Ureter (tissue), 1 donor: ENCODE measurements at places on chromosomes 13 and 19. TPM values are rescaled to one million over a fixed set of nuclear protein-coding genes. Genes with fewer than 3 reads are reported as not detected.
A peak's percentile ranks its signal among the peaks of the same experiment; 100 is the strongest.

CGB1 gene
- not detected for total RNA-seq

SLC10A2 gene
- total RNA-seq: not detected

ZNF729 gene
- not detected for total RNA-seq

DNA sequence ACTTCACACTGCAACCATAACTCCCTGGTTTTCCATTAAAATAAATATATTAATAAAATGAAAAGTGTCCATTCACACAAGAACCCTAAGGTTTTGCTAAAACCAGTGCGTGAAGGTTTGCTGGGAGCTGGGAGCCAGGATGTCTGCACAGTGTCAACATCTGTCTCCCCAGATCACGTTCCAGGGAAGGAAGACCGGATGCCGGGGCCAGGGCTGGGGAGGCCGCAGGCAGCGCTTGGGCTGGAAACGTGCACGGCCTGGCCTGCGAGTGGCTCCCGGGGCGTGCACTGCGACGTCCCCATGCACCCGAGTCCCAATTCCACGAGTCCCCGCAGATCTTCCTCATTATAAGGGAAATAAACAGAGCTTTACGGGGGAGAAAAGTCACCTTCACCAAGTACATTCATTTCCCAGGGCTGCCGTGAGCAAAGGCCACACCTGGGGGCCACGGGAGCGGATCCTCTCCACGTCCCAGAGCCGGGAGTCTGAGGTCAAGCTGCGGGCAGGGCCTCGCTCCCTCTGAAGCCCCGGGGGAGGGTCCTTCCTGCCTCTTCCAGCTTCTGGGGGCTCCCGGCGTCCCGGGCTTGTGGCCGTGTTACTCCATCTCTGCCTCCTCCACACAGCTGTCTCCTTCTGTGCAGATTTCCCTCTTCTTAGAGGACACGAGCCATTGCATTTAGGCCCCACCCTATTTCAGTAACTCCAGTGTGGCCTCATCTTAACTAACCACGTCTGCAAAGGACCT lies 12.8 kb downstream of the SHC2 start:
- DNase-seq: no peak

DPF1 gene
- total RNA-seq: not detected

FGF21 gene
- total RNA-seq: not detected

LAIR1 gene
- 16.1 TPM for total RNA-seq

GRCh38 chr19:16585808-16586476 lies 13.7 kb upstream of the SLC35E1 start:
- no peak for DNase-seq

GRCh38 chr19:19385896-19386869 lies 19.3 kb upstream of the GATAD2A start:
- peak; percentile 63 for DNase-seq

DNA sequence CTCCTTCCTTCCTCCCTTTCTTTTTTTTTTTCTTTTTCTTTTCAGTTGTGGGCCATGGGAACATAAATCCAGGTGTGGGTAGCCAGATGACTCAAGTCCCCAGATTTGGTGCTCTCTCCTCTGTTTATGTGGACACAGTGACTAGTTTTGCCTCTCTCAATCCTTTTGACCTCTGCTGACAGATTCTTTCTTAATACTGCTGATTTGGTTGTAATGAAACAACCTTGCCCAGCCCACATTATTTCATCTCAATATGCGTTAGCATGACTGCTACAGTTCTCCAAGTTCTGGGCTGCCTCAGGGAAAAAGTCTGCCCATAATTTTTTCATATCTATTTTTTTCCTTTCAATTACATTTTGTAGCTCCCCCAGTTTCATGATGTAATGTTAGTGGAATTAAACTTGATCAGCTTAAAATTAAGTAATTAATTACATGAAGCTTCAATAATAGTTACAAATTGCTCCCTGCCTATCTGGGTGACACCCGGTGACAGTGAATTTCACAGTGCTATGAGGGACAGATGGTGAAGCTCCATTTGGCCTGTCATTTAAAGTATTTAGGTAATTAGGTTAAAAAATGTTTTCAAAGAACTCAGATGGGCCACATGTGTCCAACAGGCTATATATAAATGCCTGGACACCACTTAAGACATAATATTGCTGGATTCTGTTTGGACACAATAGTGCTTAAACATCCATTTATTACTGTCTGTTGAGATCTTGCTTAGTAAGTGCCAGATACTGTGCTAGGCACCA lies 118.8 kb upstream of the FRY start:
- DNase-seq: no peak

DNA sequence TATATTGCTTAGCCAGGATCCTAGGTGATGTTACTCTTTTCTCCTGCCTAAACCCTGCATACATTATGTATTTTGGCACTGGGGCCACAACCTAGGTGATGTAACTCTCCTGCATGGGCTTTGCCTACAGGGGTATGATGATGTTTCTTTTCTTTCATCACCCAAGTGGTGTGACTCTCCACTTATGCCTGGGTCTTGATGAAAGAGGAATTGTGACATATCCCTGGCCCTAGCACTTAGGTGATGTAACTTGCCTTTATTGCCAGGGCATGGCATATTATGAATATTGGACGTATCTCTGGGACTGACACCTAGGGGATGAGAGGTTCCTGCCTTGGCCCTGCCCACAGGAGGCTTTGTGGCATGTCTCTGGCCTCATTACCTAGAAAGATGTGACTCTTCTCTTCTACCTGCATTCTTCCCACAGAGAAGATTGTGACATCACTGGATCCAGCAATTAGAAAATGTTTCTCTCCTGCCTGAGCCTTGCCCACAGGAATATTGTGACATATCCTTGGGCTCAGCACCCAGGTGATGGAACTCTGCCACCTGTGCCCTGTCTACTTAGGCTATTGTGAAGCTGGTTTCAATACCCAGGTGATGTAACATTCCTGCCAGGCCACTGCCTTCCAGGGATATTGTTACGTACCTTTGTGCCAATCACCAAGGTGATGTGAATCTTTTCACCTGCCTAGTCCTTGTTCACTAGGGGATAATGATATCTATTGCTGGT lies 27.3 kb upstream of the ZNF254 start:
- DNase-seq: no peak

PLEKHA4 gene
- 23.0 TPM for total RNA-seq

DNA sequence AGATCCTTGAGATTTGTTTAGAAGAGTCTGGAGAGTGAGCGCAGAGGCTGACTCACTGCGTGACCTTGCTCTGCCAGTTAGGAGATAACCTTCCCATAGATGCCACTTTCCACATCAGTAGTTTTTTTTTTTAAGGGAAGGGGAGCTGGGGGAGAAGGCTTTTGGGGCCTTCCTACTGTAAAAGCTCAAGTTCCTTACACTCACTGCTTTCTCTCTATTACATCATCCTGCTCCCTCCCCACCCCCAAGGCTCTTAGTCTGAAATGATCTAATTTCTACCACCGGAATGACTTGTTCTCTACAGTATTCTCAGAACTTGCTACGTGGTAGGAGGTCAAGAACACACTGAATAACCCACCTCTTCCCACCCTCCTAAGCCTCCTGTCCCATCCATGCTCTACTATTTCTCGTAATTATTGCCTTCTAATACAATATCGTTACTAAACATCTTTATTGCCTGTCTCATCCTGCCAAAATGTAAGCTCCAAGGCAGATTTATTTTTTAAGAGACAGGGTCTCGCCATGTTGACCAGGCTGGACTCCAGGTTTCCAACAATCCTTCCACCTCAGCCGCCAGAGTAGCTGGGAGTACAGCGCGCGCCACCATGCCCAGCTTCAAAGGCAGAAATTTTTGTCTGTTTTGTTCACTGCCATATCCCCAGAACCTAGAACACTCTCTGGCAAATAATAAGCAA lies 1.2 kb downstream of the LONP1 start:
- no peak for DNase-seq

TNFRSF19 gene
- total RNA-seq: 4.0 TPM

DNA sequence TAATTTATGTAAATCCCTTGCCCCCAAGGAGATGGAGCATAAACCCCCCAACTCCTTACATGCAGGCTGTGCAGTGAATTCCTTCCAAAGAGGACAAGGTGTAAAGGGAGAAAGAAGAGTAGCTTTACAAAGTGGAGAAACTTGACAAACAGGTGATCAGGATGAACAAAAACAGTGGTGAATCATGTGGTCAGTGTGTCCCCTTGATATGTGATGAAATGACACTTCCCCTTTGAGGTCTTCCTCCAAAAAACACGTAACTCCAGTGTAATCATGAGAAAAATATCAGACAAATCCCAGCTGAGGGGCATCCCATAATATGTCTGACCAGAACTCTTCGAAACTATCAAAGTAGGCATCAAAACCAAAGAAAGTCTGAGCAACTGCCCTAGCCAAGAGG lies 29.5 kb upstream of the AKT2 start:
- DNase-seq: no peak

DNA sequence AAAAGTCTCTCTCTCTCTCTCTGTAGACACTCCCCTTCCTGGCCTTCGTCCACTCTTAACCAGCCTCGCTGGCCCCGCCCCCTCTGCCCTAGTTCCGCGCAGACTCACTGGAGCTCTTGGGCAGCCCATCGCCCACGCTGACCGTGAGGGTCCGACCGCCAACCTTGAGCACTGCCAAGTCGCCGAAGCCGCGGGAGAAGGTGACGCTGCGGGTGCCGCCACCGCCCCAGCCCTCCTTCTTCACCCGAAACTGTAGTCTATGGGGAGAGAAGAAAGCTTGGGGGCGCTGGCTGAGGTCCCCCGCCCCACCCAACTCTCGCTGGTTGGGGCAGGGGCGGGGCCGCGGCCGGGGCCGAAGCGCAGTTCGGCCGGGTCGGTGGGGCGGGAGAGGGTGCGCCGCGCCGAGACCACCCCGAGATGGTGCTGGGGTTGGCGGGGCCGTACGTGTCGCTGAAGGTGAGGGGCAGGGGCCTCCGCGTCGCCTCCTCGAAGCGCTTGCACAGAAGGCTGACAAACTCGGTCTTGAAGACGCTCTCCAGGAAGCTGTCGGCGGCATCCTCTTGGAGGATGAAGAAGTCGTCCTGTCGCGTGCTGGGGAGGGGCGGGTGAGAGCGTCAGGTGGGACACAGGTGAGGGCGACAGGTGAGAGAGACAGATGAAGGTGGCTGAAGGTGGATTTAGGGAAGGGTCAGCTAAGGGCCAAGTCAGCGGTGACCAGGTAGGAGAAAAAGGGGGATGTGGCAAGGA lies 12.6 kb upstream of the ZNF414 start:
- DNase-seq: peak; percentile 94

DNA sequence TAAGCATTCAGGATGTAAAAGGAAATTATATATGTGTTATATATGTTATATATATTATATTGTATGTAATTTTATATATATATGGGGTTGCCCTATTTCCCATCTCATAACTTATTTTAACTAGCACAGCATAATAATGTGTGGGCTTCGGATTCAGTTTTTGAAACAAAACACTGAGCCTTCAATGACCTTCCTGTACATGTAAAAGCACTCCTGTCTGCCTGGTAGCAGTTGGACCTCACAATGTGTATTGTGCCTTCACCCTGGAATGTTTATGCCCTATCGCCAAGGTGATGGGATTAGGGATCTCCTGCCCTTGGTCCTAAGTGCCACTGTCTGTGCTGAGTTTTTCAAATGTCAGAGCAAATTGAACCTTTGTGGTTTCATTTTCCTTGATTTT lies 968.8 kb downstream of the TUBA3C start:
- no peak for DNase-seq

PRSS57 gene
- total RNA-seq: not detected
